NCI-H460 (cell line): ENCODE measurements at places on chromosomes 12 and 14.

DNA sequence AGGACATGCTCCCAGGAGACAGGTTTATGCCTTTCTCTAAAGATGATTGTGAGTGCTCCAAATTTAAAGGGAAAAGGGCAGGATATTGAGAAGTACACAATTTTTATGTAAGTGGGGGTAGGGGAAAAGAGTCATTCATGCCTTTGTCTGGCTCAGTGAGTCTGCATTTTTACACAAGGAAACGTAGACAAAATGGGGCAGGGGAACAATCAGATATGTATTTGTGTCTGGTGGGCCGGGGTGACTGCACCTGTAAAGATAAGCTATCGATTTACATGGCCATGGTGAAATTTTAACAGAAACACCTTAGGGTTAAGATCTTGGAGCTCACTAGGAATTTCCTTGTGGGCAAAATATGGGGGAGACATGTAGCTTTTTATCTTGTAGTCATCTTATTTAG lies 123.6 kb downstream of the VRK1 start:
- DNase-seq, result no peak

DNA sequence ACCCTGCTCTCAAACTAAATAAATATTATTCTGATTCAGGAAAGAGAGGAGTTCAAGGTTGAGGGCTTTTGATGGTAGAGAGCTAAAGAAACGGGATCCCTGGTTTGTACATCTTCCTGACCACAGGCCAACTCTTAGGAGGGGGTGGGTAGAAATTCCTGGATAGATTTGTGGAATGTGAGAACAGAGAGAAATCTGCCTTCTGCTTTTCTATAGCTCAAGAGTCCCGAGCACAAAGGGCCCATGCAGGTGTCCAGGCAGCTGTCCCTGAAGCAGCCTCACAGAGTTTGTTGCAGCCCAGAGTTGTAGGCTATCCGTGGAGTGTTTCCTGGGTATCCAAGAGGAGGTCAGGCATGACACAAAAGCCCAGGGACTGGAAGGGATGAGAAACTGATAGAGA lies 198.6 kb downstream of the BCAT1 start:
- no peak for DNase-seq

- DNase-seq, result no peak
Measured at GRCh38 chr12:104506676-104507401, 50.1 kb downstream of the CHST11 start.

DNA sequence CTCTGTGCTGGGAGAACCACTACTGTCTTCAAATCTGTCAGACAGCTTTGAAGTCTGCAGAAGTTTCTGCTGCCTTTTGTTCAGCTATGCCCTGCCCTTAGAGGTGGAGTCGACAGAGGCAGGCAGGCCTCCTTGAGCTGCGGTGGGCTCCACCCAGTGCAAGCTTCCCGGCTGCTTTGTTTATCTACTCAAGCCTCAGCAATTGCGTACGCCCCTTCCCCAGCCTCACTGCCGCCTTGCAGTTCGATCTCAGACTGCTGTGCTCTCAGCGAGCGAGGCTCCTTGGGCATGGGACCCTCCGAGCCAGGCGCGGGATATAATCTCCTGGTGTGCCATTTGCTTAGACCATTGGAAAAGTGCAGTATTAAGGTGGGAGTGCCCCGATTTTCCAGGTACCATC lies 25.1 kb upstream of the KLRB1 start:
- DNase-seq, result no peak

- peak; percentile 22 for DNase-seq
Measured at GRCh38 chr14:53151523-53152183, 1.5 kb downstream of the DDHD1 start.

DNA sequence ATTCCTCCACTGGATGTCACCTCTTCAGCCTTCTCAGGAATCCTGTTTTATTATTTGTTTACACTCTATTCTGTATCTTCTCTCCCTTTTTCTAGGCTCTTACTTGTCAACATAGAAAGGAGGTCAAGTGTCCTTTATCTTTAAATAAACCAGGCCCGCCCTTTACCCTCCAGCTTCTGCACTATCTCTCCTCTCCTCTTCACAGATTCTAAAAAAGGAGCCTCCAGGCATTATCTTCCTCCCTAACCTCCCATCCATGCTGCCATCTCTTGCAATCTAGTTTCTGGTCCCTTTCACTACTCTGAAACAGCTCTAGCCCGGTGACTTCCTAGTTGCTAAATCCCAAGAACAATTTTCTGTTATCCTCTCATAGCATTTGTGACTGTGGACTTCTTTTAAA lies 24.1 kb upstream of the ARID2 start:
- no peak for DNase-seq

GRCh38 chr12:45256721-45257120 lies 40.8 kb downstream of the ANO6 start:
- DNase-seq, result no peak

DNA sequence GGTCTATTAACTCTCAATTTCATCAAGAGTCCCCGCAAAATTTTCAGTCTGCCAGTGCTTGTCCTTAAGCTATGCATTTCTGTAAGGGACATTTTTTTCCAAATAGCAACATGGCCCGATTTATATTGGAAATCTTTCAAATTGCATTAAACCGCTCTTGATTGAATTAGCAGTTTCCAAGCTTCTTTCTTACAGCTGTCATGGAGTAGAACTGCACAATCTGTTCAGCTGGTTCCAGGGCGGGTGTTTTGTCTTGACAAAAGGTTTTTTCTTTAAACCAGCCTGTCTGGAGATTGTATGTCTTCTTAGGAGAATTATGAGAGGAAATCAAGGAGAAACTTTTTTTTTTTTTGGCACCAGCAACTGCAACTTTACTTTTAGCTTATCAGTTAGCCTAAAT lies 185.8 kb downstream of the ALG10B start:
- no peak for DNase-seq

GRCh38 chr12:13104409-13104808 lies 942 bp upstream of the GSG1 start:
- DNase-seq, result no peak

- no peak for DNase-seq
Measured at GRCh38 chr14:106562451-106562850, 1036.1 kb downstream of the TMEM121 start.

DNA sequence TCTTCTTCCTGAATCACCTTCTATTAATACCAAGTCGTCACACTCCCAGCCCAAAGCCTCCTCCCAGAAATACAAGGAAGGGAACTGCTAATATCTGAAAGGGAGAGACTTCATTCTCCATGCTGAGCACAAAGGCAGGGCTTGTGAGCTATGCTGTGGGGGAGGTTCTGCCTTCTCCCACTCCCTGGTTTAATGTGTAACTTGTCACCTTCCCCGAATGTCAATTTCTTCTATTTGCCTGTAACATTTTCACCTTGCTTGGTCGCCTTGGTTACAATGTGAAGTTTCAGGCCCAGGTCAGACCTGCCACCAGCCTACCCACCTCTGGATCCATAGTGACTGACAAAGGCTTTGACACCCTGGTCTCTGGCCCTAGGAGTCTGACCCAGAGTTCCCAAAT lies 82.0 kb upstream of the ESRRB start:
- DNase-seq, result no peak

- no peak for DNase-seq
Measured at GRCh38 chr14:70934502-70935134, 27.4 kb downstream of the PCNX1 start.

- no peak for DNase-seq
Measured at GRCh38 chr14:100474196-100474595, 113.0 kb downstream of the BEGAIN start.

- DNase-seq, result no peak
Measured at GRCh38 chr12:116273813-116274550, 3.5 kb downstream of the MED13L start.

DNA sequence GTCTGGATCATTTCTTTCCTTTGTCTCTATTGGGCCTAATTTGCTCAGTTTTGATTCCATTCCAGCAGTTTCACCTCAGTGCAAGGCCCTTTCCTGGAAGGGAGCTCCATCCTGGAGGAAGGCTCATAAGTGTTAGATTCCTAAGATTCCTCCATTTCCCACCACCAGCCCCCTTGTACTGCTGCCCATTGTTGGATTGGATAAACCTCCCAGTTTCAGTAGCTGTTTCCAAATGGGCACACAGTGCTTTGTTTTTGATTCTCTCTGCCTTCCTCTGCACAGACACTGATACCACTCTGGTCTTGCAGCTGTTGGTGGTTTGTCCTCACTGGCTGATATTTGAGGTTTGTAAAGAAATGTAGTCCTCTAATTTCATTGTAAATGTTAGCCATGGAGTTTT lies 158.9 kb downstream of the SLC15A5 start:
- no peak for DNase-seq

GRCh38 chr14:77474479-77475177 lies 16.7 kb downstream of the AHSA1 start:
- no peak for DNase-seq

GRCh38 chr14:87745507-87746118 lies 247.4 kb downstream of the GALC start:
- peak; percentile 44 for DNase-seq

GRCh38 chr12:60349232-60349978 lies 753.6 kb downstream of the SLC16A7 start:
- DNase-seq, result no peak

GRCh38 chr14:66085665-66086064 lies 400.5 kb upstream of the CCDC196 start:
- no peak for DNase-seq

DNA sequence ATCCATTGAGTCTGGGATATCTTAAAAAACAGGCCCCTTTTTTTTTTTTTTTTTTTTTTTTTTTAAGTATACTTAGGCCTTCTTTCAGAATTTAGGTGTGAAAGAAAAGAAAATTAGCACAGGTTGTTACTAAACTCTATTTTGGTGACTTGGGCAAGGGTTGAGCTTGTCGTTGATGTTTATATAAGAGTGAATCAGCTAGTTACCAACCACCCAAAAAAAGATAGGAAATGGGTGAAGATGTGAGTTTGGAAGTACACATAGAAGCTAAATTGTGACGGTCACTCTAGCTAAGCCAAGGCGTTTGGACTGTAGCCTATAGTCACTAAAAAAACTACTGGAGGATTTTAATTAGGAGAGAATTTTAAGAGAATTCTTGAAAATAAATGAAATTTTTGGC lies 1247.2 kb downstream of the AACS start:
- no peak for DNase-seq

GRCh38 chr12:6323340-6323994 lies 13.0 kb downstream of the PLEKHG6 start:
- peak; percentile 79 for DNase-seq

GRCh38 chr14:30069536-30069935 lies 141.9 kb upstream of the PRKD1 start:
- no peak for DNase-seq

DNA sequence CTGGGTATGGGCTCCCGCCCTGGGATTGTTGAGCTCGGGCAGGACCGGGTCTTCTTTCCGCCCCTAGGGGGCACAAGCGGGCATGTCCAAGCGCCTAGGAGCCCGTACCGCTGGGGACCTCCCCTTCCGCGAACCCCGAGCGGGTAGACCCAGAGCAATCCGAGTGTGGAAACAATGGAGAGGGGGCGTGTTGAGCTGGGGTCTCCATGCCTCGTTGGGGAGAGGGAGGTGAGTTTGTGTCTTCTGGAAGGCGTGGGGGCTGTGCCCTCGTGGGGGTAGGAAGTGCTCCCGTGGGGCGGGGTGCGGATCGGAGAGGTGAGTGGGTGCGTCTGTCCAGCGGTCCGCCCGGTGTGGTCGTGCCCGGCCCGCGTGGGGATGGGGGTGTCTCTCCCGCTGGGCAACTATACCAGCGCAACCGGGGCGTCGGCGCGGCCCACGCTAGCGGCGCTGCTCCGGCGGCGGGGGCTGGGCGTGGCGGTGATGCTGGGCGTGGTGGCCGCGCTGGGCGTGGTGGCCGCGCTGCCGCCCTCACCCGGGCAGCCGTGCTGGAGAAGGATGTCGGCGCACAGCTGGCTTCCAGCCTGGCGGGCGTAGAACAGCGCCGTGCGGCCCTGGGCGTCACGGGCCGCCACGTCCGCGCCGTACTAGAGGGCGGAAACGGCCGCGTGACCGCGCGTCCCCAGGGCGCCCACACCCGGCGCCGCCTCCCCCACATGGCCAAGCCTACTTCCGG lies 12.2 kb downstream of the AGAP2 start:
- peak; percentile 88 for DNase-seq

- no peak for DNase-seq
Measured at GRCh38 chr14:30869551-30870155, 4.7 kb upstream of the COCH start.

- DNase-seq, result no peak
Measured at GRCh38 chr12:47231456-47231855, 151.7 kb upstream of the AMIGO2 start.

DNA sequence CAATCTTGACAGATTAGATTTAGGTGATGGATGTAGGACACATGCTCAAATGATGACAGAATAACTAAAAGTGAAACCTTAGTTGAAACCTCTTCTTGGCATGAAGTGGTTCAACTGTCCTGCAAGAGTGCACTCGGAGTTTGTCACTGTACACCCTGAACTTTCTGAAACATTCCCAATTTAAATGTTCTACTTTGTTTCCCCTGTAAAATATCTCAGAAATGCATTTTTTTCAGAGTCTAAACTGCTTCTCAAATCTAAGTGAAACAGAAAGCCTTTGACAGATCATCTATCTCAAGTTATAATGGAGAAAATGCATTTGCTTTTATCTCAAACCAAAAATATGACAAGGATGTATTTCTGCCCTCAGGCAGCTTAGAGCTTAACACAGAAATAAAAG lies 66.0 kb downstream of the BHLHE41 start:
- DNase-seq, result no peak

- no peak for DNase-seq
Measured at GRCh38 chr12:94173660-94174265, 25.4 kb downstream of the PLXNC1 start.

DNA sequence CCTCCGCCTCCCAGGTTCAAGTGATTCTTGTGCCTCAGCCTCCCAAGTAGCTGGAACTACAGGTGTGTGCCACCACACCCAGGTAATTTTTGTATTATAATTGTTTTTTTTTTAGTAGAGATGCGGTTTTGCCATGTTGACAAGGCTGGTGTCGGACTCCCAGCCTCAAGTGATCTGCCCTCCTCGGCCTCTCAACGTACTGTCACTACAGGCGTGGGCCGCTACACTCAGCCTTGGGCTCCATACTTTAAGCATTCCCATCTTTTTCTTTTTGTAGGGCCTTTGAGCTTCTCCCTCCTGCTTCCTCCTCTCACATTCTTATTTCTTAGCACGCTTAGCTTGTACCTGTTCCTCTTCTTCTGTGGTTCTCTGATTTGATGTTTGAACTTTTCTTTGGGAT lies 62.8 kb downstream of the SERPINA3 start:
- no peak for DNase-seq
